ENCODE measurements at places on chromosomes 4 and X.
A peak's percentile ranks its signal among the peaks of the same experiment; 100 is the strongest.

GRCh38 chr4:56226579-56226978, 160.7 kb downstream of the AASDH start:
- no peak for DNase-seq

DNA sequence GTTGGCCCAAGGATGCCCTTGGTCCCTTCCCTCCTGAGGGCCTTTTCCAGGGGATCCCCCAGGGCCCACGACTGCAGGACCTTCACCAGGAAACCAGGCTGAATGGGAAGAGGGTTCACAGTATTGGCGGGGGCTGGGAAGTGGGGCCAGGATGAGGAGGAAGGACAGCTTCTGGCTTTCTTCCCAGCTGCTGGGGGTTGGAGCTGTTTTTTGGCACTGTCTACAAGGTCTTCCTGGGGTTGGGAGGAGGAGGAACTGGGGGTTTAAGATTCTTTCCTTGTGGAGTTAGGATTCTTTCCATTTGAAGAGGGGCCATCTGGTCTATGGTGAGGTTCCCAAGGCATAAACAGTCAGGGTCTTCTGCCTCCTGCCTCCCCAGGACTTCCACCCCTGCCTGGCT, 64.8 kb downstream of the KIF4A start:
- no peak for DNase-seq

DNA sequence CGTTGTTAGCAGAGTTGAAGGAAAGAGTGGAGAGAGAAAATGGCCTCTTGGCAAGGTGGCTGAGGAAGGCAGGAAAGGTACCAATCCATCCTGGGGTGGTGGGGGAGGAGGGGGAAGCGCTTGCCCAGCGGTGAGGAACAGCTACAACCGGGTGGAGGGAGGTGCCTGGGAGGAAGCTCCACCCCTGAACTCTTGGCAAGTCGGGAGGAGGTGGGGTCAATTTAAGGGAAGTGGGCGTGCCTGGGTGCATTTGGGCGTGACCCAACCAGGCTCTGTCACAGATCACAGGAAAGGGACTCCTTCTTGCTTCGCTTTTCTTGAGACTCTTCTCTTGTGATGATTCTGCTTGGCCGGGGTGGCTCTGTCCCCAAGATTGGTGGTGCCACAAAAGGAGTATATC, 41.7 kb downstream of the BCORL1 start:
- DNase-seq: peak; percentile 89

- DNase-seq: no peak
Observed at GRCh38 chr4:41360921-41361793, 104.4 kb downstream of the UCHL1 start.

DNA sequence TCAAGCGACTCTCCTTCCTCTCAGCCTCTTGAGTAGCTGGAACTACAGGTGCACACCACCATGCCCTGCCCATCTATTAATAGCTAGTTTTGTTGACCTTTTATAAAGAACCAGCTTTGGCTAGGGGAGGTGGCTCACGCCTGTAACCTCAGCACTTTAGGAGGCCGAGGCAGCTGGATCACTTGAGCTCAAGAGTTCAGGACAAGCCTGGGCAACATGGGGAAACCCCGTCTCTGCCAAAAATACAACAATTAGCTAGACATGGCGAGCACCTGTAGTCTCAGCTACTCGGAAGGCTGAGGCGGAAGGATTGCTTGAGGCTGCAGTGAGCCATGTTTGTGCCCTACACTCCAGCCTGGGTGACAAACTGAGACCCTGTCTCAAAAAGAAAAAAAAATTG, 2.7 kb downstream of the TKTL1 start:
- peak; percentile 16 for DNase-seq

DNA sequence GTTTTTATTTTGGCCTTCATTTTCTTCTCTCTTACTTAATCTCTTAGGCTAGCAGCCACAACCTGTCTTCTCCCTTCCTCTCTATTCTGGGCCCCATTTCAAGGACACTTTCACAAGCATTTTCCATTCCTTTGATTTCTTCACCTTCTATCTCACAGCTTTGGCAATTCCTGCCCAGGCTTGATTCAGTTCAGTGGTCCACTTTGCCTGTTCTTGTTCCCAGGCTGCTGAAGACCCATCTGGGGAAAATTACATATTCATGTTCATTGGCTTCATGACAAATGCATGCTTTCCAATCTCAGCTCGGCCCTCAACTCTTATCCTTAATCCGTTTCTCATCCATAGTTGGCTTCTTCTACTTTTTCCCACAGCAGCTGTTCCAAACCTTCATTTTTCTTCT, 38.7 kb upstream of the LPAR4 start:
- DNase-seq: no peak

DNA sequence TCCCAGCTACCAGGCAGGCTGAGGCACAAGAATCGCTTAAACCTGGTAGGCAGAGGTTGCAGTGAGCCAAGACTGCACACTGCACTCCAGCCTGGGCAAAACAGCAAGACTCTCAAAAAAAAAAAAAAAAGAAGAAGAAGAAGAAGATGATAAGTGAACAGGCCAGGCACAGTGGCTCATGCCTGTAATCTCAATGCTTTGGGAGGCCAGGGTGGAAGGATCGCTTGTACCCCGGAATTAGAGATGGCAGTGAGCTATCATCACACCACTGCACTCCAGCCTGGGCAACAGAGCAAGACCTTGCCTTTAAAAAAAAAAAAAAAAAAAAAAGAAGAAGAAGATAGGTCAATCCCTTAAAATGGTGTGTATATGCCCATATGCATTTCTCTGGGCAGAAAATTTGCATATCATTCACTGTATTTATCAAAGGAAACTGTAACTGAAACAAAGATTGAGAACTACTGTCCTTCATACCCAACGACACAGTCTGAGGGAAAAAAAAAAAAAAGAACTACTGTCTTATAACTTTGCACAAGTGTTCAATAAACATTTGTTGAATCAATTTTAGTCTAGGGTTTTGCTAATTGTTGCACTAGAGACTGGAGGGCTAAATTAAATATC, 2.3 kb downstream of the RFC1 start:
- DNase-seq: no peak

DNA sequence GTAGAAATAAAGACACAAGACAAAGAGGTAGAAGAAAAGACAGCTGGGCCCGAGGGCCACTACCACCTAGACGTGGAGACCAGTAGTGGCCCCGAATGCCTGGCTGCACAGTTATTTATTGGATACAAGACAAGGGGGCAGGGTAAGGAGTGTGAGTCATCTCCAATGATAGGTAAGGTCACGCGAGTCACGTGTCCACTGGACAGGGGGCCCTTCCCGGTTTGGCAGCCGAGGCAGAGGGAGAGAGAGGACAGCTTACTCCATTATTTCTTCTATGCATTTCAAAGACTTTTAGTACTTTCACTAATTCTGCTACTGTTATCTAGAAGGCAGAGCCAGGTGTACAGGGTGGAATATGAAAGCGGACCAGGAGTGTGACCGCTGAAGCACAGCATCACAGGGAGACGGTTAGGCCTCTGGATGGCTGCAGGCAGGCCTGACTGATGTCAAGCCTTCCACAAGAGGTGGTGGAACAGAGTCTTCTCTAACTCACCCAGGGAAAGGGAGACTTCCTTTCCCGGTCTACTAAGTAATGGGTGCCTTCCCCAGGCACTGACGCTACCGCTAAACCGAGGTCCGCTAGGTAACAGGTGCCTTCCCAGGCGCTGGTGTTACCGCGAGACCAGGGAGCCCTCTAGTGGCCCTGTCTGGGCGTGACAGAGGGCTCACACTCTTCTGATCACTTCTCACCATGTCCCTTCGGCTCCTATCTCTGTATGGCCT, 44.9 kb downstream of the ZBTB49 start:
- peak; percentile 70 for DNase-seq

DNA sequence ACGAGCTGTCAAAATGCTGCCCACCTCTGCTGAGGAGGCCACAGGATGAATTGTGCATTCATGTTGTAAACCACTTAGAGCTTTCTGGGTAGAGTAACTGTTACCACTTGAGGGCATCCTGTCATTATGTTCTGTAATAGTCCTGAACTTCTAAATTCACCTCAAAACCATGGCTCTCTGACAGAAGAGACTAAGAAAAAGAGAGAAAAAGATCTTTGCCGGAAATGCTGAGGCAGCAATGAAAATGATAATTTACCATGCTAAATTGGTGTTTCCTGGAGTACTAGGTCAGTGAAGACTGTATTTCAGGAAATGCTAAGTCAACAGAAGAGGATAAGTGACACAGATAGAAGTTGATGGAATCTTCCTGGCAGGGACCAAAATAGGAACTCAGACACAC, 942.3 kb upstream of the SLIT2 start:
- no peak for DNase-seq

GRCh38 chr4:151649479-151649878, 111.3 kb downstream of the GATB start:
- no peak for DNase-seq

DNA sequence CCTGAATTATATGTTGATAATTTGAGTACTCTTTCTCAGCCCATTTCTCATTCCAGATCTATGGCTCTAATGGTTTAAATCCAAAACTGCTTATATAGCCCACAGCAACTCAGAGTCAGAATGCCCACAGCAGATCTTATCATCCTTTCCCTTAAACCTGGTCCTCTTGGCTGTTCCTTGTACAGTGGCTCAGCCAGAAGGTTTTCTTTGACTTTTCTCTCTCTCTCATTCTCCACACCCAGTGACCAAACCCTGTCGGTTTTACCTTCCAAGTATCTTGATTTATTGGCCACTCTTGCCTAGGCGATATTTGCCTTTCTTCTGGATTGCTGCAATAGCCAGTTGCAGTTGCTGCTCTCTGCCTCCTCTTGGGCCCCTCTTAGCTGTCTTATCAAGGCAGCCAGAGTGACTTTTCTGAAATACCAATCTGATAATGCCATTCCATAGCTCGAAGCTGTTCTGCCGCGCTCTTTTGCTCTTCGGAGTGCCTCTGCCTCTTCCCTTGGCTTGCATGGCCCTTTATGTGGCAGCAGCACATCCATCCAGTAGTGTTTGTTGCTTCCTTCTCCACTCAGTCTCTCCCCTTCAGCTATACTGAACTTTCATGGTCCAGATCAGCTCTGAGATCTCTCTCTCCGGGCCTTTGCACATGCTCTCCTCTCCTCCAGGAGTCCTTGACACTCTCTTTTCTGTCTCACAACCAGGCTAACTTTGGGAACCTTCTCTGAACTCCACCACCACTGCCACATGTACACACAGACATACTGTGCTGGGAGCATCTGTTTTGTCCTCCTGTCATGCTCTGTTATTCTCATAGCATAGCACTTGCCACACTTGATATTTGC, 11.8 kb downstream of the GAB1 start:
- no peak for DNase-seq

DNA sequence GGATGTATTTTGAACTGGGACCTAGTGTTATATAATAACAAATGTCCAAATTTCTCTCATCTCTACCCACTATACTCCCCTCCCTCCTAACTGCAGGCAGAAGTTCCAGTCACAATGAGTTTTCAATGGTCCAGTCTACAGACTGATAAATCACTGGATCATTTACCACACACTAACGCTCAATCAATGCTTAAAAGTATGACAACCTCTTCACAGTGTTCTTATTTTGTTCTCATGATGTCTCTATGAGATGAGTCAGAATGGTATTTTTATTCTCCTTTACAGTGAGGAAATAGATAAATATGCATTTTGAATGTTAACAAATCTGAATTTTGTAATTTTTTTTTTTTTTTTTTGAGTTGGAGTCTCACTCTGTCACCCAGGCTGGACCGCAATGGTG, 83.7 kb upstream of the ETNPPL start:
- no peak for DNase-seq

GRCh38 chr4:99047710-99048109, 40.9 kb downstream of the ADH5 start:
- no peak for DNase-seq

DNA sequence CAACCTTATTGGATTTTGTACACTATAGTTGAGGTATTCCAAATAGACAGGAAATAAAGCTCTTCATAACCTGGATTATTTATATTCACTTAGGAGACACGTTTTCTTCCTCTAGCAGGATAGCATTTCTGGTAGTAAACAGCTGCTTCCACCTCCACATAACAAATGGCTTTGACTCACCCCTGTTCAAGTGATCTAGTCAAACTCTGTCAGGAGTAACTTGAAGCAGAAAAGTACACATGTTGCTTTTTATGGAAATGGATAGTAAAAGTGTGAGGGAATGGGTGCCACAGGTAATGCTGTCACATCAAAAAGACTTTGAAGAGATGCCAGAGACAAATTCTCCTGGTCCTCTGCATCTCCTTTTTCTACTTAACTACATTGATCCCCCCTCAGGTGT, 258.7 kb upstream of the SLC7A11 start:
- DNase-seq: no peak

DNA sequence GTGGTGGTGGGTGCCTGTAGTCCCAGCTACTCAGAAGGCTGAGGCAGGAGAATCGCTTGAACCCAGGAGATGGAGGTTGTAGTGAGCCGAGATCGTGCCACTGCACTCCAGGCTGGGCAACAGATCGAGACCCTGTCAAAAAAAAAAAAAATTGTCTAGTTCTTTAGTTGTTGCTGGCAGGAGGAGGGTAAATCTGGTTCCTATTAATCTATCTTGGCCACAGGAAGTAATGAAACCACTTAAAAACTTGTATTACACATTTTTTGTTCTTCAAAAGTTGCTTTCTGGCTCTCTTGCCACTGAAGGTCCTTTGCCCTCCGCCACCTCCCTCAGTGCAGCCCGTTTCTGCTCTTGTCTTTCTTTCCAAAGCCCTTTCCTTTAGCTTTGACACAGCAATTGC, 102.9 kb upstream of the ARSJ start:
- no peak for DNase-seq

DNA sequence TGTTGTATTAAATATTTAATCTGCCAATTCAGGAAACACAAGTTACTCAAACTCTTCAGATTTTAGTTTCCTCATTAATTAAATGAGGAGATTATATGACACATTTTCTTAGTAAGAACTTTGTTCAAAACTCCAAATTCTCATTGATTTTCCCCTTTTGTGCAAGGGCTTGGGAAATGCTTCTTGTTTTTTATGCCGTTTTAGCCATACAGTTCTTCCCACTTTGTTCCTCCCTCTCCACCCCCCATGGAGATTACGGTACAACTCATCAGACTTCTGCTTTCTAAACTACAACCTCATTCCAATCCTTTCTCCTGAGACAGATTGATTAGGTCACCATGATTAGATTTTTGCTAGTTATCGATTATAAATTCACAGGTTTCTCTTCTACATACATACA, 10.9 kb upstream of the BBS7 start:
- DNase-seq: no peak

DNA sequence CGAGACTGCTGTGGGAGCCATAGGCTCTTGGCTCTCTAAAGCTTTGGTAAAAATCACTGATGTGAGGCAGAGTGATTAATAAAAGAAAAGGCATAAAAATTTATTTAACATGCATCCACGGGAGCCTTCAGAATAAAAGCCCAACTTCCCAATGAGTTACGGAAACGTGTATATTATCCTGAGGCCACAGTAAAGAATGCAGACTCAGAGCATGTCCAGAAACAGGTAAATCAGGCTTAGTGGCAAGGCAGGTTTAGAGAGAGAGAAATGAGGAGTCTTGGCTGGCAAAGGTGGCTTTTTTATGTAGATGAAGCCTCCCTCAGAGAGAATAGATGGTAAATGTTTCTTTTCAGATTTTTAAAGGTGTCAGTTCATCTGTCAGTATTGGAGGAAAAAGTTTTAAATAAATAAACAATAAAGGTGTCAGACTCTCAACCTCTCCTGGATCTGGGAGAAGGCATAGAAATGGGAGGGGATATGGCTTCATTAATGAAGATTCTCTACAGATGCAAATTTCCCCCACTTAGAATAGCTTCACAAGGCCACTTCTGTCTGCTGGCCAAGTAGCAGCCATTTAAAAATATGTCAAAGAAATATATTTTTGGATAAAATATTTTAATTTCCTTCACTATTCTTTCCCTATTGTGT, 24.0 kb downstream of the C4orf51 start:
- no peak for DNase-seq

GRCh38 chr4:98528882-98529281, 129.5 kb downstream of the TSPAN5 start:
- DNase-seq: no peak

Data from CD4-positive, alpha-beta T cell treated with Interferon alpha-2 for 1 hour (primary cell).